Heart right ventricle (tissue), 16 donors: ENCODE measurements at places on chromosomes 1 and 21.

DNA sequence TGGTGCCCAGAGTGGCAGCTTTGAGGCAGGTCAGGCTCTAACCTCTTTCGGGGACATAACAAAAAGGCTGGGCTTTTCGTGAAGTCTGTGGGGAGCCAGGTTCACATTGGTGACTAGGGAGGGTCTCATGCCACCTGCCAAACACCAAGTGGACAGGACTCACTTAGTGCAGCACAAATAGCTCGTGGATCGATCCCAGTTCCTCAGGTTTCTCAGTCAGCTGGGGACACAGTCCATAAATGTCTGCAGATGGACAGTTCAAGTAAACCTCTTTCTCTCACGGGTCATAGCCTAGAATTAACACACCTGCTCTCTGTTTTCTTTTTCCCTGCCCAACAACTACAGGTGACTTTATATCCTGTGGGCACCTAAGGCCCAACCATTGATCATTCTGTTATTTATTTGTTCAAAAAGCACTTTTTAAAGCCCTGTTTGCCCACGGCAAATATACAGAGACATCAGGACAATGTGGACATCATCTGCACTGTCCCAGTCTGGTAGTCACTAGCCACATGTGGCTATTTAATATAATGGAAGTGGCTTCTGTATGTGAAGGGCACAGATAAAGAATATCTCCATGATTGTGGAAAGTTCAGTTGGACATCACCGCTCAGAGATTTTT lies 53.5 kb downstream of the CAPN2 start:
- DNase-seq = no peak

DNA sequence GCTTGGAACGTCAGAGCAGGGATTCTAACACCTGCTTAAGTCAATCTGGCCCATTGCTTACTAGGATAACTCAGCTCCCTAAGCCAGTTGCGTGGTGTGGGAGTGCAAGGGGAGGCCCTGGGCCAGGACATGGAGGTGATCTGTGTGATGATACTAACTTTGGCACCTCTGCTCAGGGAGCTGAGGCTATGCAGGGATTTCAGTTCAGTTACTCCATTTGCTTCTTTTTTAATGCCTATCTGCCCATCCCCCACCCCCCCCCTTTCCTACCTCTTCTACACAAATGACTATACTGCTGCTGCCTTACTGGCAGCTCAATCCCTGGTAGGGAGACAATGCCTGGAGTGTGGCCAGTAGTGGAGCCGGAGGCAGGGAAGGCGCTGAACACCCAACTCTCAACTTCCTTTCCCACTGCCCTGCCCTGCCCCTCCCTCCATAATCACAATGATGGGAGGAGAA lies 19.5 kb downstream of the INKA2 start:
- DNase-seq = peak; percentile 87

- DNase-seq = no peak
Observed at GRCh38 chr1:43716559-43717281, 9.4 kb downstream of the ST3GAL3 start.

DNA sequence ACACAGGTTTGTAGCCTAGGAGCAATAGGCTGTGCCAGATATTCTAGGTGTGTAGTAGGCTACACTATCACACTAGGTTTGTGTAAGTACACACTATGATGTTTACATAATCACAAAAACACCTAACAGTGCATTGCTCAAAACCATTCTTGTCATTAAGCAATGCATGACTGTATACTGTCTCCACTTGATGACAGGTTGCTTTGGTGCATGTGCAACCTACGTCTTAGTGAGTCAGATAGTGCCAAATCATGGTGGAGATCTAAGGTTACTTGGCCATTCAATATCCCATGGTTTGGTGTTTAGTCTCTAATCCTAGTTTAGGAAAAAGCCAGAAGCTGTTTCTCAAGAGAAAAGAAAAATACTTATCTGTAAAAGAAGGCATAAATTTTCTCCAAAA lies 181.1 kb downstream of the KCNK2 start:
- no peak for DNase-seq
